HL-60 (cell line): ENCODE measurements at places on chromosomes 5 and 9.

DNA sequence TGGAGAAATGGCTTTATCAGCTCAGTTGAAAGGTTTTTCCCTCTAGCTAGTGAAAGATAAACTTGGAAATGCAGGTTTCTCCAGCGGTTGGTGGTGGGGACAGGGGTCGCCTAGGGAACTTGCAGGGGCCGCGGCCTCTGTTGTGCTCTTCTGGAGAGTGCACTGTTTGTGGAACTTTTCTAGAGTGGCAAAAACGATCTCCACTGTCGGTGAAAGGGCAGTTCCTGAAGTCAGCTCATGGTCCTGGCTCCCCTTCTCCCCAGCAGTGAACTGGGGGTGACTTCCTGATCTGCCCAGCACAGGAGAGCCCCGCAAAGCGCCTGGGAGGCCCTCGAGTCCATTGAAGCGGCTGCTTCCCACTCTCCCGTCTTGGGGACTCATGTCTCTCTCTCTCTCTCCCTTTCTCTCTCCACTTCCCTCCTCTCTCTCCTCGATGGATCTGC, 3.2 kb downstream of the IRX1 start:
- DNase-seq: no peak

DNA sequence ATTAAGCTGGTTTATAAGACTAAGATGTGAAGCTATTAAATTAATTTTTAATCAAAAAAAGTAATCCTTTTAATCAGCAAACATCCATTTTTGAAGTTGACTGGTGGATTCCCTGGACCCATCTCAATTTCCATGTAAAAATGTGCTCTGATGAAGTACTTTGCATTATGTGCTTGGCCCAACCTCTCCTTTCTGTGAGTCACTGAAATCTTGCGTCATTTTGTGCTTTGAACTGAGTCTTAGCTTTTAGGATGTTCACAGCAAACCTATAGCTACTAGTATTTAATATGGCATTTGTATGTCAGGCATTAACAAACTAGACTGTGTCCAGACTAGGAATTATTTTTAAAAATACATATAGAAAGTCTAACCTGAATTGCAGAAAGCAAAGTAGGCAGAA, 55.0 kb upstream of the CDH12 start:
- DNase-seq: no peak

- DNase-seq: no peak
Observed at GRCh38 chr5:144329681-144330080, 159.0 kb downstream of the KCTD16 start.

GRCh38 chr5:67799732-67800234, 415.8 kb upstream of the PIK3R1 start:
- no peak for DNase-seq
